ENCODE measurements at places on chromosomes 7 and 10.

DNA sequence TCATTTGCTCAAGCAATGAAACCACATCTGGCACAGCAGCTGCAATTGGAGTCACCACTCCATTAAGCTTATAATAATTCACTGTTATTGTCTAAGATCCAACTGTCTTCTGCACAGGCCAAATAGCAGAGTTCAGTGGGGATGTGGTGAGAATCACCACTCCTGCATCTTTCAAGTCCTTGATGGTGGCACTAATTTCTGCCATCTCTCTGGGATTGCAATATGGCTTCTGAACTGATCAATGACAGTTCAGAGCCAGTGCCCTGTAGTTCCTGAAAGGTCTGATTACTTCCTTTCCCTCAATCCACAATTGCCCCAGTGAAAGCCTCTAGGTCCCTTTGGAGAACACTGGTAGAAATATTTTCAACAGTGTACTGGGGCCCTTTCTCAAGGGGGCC, 6.4 kb downstream of the IGFBP1 start:
- DNase-seq = no peak

DNA sequence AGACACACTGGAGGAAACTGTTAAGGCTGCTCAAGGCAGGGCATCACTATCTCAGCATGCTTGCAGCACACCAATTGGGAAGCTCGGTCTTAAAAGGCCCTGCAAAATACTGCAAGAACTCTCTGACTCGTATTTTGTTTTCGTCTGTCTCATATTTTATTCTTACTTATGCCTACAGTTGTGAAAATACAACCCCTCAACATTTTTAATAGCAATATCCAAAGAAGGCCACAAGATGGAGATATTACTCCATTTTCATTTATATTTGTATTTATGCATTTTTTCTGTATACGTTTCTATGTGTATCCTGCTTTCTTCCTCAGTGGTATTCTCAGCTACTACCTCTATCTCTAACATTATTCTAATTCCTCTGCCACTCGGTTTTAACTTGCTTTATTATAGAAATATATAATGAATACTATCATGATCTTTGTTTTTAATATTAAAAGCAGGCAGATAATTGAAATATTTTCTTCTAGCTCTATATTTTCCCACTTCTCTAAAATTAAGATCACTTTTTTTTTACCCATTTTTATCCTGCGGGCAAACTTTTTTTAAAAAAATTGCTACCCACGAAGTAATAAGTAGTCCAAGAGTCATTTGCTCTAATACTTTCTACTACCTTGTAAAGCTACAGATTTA, 10.0 kb downstream of the DNAJC1 start:
- DNase-seq = peak; percentile 33

- no peak for DNase-seq
These were observed 53.6 kb upstream of the NRF1 start for GRCh38 chr7:129557686-129558481.

DNA sequence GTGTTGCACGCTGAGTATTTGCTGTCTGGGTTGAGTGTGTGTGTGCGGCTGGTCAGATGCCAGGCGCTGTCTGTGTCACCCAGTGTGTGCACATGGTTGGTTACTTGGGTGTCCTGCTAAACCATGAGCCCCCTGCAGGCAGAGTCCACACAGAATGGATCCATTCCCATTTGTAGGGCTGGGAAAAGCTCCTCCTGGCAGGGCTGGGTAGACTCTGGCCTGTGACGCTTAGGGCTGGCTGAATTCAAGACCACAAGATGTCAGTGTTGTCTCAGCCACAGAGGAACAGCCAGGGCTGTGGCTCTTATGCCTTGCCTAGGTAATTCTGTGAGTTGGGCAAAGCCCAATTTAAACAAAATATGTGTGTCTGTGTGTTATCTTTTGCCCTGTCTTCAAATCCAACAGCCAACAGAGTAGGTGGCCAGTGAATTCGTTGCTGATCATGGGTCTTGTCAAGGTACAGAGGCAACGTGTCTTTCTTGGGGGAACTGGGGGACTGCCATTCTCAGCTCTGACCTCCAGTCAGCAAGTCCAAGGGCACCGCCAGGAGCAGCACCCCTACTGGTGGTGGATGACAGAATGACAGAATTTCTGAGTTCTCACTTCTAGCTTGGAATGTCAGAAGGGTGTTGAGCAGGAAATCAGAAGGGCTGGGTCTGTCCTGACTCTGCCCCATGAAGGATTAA, 285.1 kb downstream of the CCSER2 start:
- DNase-seq = peak; percentile 70

GRCh38 chr10:116464257-116464656, 36.6 kb downstream of the PNLIPRP3 start:
- no peak for DNase-seq

DNA sequence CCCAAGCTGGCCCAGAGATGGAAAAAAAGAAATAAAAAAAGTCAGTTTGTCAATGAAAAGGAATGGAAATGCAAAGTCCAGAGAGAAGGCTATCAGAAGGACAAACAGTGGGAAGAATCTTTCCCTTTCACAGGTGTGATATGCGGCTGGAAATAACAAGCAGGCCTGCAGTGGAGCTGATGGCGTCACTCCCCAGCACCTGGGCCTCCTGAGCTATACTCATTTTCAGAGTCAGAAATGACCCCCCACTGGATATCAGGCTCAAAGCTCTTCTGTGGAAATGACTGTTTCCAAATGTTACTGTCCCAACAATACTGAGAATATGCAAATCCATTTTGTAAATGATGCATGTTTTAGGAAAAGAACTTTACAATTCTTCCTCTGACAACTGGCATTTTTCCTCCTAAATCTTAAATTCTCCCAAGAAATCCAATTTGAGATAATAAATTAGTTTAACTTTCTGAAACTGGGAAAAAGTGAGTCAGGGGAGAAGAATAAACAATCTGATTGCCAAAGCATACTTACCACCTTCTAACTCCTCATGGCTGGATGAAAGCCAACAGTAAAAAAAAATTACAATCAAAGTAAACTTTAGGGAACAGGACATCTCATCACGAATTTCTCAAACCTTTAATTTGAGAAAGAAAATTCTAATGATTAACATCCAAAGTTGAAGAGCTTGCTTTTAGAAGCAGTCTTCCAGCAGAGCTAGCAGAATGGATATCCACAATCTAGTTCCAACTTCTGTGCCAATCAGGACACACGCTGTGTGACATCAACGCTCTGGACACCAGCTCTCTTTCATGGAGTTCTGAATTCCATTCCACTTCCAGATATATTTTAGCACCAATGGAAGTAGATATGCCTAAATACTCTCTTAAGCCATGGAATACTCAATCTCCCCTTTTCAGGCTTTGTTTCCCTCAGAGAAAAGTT, 5.3 kb upstream of the CUZD1 start:
- peak; percentile 61 for DNase-seq

DNA sequence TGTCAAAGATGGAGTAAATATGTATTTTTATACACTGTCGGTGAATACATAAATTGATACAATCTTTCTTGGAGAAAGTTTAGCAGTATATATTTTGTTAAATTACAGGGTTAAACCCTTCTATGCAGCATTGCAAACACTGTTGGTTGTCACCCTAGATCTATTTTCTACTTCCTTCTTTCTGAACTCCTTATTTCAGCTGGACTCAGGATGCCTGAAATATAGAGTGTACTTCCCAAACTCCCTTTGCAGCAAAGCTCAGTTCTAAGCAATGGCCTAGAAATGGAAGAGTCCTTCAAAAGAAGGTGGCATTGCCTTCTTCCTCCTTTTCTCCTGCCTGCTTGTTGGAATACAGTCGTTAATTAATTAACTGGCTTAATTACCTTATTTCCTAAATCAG, 20.6 kb downstream of the CUBN start:
- no peak for DNase-seq

DNA sequence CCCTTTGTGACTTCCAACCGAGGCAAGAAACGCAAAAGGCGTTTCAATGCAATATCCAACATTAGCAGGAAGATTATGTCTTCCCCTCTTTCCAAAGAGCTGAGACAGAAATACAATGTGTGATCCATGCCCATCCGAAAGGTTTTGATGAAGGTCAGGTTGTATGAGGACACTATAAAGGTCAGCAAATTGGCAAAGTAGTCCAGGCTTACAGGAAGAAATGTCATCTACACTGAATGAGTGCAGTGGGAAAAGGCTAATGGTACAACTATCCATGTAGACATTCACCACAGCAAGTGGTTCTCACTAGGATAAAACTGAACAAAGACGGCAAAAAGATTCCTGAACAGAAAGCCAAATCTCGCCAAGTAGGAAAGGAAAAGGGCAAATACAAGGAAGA, 27.8 kb upstream of the DNA2 start:
- DNase-seq = no peak

- no peak for DNase-seq
These were observed 643 bp downstream of the SMO start for GRCh38 chr7:129188892-129189660.

DNA sequence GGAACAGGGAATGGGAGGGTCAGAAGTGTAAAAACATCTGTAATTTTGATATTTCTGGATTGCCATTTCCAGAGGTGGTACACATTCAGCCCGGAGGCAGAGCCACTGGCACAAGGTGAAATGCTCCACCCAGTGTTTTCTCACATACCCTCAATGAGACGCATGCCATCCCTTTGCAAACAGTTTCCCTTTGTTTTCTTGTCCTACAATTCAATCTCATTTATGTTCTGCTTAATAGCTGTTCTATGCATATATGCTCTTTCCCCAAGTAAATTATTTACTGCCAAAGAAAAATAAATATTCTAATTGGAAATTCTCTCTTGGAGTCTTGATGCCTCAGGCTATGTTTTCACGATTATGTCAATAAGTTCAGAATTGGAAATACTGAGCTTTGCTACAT, 369.7 kb upstream of the AKR1E2 start:
- DNase-seq = no peak

DNA sequence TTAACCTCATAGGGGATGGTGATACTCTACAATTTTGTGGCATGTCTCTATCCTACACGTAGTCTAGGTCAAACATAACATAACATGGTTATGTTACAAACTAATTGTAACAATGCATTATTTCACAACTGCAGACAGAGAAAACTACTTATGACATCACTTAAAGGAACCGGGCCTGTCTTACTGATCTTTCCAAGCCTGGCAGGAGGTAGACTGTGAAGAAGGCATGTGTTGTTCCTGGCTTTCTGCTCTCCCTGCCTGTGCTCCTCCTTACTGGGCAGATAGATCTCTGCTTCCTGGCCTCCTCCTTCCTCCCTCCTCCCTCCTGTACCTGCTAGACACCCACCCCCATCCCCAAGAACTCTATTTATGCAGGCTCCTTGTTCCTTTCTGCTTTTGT, 5.4 kb downstream of the CACNB2 start:
- DNase-seq = peak; percentile 58

DNA sequence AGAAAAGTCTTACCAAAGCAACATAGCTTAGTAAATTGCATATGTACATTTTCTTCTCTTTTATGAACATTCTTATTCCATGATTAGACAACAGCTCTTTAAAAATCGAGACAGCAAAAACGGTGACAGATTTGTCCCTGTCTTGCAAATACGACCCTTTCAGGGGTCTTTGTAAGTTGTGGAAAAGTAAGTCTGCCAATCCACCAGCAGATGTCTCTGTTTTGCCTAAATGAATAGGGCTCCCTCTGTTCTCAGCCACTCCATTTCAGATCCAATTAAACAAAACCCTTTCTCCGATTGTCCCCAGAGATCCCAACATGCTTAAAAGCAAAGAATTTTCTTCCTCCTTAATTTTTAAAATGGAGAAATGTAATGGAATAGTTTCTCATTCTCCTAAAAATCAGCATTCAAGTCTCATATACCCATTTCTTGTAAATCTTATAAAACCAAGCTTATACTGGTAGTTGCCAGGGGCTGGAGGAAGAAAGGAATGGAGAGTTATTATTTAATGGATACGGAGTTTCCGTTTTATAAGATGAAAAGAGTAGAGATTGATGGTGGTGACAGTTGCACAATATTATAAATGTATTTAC, 61.0 kb upstream of the NFE2L3 start:
- DNase-seq = peak; percentile 60

DNA sequence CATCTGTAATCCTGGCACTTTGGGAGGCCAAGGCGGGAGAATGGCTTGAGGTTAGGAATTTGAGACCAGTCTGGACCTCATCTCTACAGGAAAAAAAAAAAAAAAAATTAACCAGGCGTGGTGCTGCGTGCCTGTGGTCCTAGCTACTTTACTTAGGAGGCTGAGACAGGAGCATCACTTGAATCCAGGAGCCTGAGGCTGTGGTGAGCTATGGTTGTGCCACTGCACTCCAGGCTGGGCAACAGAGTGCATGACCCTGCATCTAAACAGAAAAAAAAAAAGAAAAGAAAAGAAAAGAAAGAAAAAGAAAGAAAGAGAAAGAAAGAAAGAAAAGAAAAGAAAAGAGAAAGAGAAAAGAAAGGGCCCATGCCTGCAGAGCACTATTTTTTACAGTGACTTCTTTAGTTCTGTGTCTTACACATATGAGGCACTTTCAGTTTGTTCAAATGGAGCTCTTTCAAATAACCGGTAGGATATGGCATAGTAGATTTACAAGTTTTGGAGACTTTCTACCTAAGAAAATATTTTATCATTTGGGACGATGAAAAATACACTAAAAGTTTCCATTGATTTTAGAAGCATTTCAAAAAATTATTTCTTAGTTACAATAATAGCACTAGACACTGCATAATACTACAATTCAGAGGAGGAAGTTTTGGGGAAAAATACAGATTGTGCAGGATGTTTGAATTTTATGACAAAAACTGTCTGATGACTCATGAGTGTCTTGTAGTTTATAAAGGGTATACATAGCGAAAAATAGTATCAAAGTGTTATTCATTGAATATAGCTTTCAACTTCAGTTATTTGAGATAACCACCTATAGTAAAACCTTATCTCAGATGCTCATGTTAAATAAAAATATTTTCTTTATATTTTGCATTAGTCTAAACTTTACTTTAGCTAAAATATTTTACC, 75.9 kb downstream of the MDFIC start:
- no peak for DNase-seq

- DNase-seq = no peak
These were observed 17.4 kb upstream of the IKZF1 start for GRCh38 chr7:50287129-50287528.

GRCh38 chr7:146499970-146500369, 383.4 kb downstream of the CNTNAP2 start:
- no peak for DNase-seq

- peak; percentile 84 for DNase-seq
These were observed 13.9 kb downstream of the ARHGAP19 start for GRCh38 chr10:97278491-97278989.

DNA sequence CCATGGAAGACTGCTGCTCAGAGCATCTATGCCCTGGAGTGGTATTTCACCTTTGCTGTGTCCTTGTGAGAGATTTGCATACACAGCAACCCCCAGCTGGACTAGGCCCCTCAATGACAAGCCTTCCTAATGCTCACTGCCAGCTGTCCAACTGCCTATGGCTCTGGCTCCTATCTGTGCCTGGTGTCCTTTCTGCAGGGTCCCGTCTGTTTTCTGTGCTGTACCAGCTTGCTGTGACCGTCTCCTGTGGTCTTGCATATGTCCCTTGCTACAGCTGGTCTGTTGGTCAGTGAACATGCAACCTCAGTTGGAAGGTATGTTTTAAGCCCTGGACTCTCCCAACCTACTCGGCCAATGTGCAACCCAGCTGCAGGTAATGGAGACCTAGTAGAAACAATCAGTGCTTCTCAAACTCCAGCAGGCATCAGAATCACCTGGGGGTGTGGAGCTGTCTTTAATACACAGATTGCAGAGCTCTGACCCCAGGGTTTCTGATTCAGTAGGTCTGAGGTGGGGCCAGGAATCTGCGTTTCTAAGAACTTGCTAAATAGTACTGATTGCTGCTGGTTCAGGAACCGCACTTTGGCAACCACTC, 306.4 kb upstream of the ZNF32 start:
- no peak for DNase-seq

GRCh38 chr7:37342688-37343471, 105.8 kb downstream of the ELMO1 start:
- no peak for DNase-seq
